Activated CD4-positive, alpha-beta T cell treated with anti-CD3 and anti-CD28 coated beads, Interleukin-2, amount 50 U/mL, for 1 hour (primary cell): ENCODE measurements at places on chromosomes 6 and 20.

DNA sequence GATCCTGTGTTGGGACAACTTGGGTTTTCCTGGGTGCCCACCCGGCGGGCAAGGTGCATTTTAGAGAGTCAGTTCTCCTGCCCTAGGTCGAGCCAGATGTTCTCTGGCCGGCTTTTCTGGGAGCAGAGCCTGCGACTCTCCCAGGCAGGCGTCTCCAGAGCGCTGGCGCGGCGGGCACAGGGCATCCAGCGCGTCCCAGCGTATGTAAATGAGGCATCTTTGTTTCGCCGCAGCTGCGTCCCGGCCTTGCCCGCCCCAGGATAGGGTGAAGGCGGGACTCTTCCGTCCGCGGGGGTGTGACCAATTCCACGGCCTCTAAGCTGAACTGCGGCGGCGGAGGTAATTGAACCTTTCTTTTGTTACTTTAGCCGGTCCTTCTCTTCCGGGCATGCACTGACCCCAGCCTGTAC lies 9.1 kb downstream of the GRIK2 start:
- no peak for DNase-seq

GRCh38 chr6:105669232-105669631 lies 266.4 kb upstream of the PREP start:
- DNase-seq = no peak

DNA sequence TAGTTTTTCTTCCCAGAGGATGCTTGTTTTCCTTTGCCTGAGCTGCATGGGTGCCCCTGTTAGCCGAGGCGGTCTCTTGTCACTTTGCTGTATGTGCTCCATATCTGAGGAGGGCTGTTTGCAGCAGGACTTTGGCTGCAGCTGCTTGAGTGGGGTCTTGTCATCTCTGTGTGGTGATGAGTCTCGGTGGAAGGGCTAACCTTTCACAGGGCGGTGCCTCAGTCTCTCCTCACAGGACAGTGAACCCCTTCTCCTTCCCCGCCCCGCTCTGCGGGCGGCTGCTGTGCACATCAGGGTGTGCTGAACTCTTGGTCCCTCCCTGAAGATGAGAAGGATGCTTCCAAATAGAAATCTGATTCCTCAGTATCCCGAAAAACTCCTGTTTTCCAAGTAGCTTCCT lies 75.1 kb downstream of the SYNJ2 start:
- no peak for DNase-seq

DNA sequence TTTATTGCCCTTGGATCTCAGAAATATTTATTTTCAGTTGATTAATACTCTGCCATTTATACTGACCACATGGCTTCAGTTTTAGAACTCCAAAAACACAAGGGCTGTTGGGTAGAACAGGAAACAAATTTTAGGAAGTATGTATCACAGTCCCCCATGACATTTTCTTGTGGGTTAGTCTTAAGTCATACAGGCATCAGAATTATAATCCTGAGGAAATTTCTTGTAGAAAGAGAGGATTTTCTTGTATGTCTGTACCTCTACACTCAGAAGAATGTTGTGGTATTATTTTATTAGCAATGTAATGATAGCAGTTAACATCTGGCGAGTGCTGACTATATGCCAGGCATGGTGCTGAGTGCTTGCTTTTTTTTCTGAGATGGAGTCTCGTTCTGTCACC lies 302.9 kb downstream of the CLIC5 start:
- DNase-seq = no peak

DNA sequence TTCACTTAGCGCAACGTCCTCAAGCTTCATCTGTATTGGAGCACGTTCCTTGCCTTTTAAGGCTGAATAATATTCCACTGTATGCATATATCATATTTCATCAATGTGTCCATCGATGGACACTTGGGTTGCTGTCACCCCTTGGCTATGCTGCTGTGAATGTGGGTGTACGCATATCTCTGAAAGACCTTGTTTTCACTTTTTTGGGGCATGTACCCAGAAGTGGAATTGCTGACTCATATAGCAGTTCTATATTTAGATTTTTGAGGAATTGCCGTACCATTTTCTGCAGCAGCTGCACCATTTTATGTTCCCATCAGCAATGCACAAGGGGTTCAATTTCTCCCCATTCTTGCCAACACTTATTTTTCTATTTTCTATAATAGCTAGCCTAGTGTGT lies 22.8 kb upstream of the SLC23A2 start:
- no peak for DNase-seq

DNA sequence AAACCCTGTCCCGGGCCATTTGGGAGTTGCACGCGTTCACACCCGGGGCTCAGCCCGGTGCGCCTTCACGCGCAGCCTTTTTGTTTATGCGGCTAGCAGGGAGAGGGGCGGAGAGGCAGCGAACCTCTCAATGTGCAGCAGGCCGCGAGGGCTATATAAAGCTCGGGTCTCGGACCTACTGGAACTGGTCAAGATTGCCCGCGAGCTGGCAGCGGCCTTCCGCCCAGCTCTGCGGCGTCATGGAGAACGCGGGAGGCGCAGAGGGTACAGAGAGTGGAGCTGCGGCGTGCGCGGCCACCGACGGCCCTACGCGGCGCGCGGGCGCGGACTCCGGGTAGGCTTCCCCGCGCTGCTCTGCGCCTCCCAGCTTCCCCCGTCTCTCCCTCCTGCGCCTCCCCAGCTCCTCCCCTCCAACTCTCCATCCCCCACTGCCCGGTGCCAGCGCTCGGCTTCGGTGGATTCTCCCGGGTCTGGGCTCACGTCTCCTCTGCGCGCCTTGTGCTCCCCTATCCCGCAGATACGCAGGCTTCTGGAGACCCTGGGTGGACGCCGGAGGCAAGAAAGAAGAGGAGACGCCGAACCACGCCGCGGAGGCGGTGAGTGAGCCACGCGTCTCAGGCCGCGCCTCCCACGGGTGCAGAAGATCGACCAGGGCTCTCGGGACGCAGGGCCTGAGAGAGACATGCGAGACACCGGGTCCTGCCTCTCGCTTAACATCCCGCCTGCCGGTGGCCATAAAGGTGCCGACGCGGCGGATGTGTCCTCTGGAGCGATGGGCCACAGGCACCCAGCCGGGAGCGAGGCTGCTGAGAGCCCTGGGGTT lies at the start of gene RIPPLY2:
TSS of gene RIPPLY2 (plus strand) at position 183 of the 823 bp plus-strand sequence. CDS start at position 240, 57 bp downstream.
- no peak for DNase-seq

DNA sequence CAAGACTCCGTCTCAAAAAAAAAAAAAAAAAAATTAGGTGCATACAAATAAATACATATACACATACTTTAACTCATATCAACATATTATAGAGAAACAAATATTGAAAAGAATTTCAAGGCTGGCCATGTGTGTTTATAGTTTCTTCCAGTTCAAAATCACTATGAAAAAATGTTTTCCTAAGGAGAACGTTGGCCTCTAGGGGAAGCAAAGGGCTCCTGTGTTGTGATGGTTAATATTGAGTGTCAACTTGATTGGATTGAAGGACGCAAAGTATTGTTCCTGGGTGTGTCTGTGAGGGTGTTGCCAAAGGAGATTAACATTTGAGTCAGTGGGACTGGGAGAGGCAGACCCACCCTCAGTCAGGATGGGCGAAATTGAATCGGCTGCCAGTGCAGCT lies 182.0 kb upstream of the AGPAT4 start:
- DNase-seq = no peak

GRCh38 chr6:32086661-32087573 lies 22.2 kb downstream of the TNXB start:
- DNase-seq = no peak

- no peak for DNase-seq
These were observed 768.1 kb downstream of the KIF16B start for GRCh38 chr20:15805154-15805553.

DNA sequence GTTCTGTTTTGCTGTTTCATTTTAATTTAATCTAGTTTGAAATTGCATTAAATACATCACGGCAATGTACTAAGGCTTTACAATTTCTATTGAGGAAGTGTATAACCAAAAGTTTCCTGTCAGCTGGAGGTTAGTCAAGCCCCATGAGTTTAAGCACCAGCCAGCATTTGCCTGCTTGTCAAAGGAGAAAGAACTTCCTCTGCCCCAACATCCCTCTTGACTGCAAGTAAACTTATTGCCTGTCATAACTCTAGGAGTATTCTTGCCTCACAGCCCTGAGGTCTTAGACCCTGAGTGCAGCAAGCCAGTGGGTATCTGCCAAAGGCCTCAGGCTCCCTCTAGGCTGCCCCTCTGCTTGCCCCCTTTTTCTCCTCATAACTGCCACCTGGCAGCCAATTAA lies 106.7 kb upstream of the INSM1 start:
- DNase-seq = no peak

GRCh38 chr6:110472739-110473138 lies 3.7 kb downstream of the SLC22A16 start:
- no peak for DNase-seq

- no peak for DNase-seq
These were observed 60.8 kb upstream of the SSTR4 start for GRCh38 chr20:22974354-22974753.

GRCh38 chr6:82397962-82398692 lies 34.5 kb downstream of the TPBG start:
- DNase-seq = no peak

DNA sequence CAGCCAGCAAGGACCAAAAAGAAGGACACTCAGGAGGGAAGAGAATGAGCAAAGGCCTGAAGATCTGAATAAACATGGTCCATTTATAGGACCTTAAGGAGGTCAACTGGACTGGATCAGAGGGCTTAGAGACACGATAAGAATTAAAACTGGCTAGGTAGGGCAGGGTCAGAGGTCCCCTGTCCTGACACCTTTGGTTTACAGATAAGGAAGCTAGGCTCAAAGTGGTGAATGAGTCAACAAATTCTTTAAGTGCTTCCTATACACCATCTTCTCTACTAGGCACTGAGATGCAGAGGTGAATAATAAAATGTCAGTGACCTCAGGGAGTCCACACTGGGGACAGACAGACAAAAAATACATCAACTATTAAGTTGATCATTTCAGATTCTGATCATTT lies 70.3 kb downstream of the HIVEP2 start:
- DNase-seq = no peak

DNA sequence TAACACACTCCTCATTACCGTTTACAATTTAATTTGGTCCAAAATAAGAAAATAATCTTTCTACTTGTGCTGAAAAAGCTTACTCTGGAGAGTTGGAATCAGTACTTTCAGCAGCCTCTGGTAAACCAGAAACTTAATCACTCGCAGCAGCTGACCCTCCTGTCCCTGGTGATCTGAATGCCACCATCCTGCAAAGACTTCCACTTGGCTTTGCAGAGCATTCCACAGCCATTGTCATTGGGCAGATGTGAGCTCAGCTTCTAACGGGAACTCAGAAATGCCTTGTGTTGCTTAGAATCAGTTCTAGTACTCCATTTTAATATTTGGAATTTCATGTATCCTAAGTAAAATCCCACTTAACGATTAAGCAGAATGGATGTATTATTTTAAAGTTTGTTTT lies 59.7 kb downstream of the PHACTR1 start:
- no peak for DNase-seq

GRCh38 chr6:166841216-166841615 lies 115.1 kb downstream of the RNASET2 start:
- no peak for DNase-seq

- no peak for DNase-seq
These were observed 39.8 kb downstream of the SNX5 start for GRCh38 chr20:17928633-17929311.

GRCh38 chr20:39269493-39270217 lies 307.5 kb downstream of the DHX35 start:
- no peak for DNase-seq

GRCh38 chr20:58891086-58891717 lies 38.7 kb downstream of the GNAS start:
- DNase-seq = peak; percentile 80

- peak; percentile 41 for DNase-seq
These were observed 55.4 kb downstream of the RIPOR3 start for GRCh38 chr20:50635676-50636600.

DNA sequence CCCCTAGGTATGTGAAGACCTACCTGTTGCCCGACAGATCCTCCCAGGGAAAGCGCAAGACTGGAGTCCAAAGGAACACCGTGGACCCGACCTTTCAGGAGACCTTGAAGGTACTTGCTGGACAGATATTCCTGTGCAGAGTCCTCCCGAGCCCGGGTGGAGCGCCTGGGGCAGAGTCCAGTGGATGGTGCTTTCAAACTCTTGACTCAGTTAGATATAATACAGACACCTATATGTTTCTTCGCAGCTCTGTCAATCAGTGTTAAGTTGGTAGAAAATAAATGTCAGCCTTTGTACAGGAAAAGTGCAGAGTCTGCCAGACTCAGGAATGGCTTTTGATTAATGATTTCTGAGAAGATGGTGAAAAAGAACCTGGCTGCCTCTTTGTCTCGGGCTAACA lies 67.2 kb downstream of the EZR start:
- no peak for DNase-seq

GRCh38 chr6:18215436-18215835 lies 48.9 kb downstream of the DEK start:
- no peak for DNase-seq

DNA sequence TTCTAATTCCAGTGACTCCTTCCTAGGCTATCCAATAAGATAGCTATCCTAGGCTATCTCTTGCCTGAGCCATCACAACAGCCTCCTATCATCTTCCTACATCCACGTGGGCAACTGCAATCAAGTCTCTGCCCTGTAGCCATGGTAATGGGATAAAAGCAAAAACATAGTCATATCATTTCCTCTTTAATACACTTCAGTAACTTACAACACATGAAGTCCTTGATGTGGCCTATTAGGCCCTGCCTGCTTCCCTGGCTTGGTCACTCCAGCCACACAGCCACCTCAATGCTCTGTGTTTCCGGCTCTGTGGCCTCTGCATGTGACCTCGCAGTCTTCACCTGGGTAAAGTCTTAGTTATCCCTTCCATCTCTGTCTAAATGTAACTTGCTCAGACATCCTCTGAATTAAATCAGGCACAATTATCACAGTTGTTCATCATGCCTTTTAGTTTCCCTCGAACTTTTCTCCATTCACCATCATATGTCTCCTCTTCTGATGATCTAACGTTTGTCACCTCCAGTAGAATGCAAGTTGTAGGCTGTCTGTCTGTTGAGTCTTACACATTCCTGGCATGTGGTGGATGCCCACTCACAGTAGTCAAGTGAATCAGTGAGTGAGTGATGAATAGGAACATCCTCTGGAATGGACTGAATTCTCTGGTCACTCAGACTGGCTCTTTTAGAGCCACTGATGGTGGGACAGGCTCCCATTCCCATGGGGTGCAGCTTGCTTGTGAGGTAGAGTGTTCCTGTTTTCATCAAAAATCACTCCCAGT lies 229.4 kb downstream of the TBC1D7 start:
- no peak for DNase-seq
